ENCODE measurements at places on chromosomes 7 and 10.

DNA sequence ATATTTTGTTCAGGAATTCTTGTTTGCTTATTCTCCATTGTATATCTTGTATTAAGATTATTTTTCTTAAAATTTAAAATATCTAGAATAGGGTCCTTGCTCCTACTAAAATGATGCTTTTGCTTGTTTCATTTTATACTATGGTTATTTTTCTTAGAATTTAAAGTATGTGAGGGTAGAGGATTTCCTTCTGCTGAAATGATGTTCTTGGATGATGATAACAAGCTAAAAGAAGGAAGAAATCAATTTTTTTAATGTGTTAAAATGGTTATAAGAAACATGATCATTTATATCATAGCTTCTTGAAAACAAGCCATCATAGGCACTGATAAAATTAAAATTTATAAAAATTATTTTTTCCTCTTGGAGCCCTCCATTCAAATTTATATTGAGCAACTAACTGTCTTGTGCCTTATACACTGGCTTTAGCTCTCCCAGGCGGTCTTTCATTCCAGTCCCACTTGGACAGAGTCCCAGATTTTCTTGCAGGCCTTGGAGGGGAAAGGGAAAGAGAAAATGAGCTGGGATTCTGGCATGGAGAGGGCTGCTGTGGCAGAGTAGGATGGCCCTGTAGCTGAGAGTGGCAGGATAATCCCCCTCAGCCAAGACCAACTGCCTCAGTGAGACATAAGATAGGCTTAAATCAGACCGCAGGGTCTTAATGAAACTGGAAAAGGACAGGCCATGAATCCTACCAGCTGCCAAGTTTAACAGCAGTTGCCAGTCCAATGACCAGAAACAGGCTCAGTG, 60.2 kb downstream of the DNAJB9 start:
- DNase-seq, result no peak

DNA sequence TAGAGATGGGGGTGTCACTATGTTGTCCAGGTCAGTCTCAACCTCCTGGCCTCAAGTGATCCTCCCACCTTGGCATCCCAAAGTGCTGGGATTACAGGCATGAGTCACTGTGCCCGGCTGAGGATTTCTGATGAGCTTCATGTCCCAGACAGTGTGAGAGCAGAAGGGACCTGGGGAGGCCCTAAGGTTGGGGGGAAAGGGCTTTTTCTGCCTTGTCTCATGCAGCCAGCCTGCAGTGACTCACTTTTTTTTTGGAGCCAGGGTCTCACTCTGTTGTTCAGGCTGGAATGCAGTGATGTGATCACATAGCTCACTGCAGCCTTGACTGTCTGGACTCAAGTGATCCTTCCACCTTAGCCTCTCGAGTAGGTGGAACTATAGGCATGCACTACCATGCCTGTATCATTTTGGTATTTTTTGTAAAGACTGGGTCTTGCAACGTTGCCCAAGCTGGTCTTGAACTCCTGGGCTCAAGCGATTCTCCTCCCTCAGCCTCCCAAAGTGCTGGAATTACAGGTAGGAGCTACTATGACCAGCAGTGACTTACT, 14.6 kb downstream of the COL26A1 start:
- no peak for DNase-seq

DNA sequence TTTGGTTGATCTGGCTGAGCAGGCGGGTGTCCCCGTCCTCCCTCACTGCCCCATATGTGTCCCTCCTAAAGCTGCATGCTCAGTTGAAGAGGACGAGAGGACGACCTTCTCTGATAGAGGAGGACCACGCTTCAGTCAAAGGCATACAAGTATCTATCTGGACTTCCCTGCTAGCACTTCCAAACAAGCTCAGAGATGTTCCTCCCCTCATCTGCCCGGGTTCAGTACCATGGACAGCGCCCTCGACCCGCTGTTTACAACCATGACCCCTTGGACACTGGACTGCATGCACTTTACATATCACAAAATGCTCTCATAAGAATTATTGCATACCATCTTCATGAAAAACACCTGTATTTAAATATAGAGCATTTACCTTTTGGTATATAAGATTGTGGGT, 26.9 kb upstream of the TRIM56 start:
- DNase-seq, result peak; percentile 36

DNA sequence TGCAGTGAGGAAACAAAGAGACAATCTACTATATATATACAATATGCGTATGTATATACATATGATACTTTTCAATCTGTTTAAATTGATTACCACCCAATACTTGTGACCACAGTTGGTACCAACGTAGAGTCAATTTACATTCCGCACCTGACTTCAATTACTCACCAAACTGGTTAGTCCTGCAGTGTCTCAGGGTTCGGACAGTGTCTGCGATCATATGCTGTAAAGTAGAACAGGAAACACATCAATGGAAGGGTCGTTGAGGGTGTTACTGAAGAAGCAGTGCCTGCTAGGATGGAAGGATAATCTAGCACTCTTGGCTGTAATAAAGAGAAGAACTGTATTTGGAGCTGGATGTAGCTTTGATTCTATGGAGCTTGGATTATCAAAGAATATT, 179.7 kb upstream of the CDCA7L start:
- no peak for DNase-seq

DNA sequence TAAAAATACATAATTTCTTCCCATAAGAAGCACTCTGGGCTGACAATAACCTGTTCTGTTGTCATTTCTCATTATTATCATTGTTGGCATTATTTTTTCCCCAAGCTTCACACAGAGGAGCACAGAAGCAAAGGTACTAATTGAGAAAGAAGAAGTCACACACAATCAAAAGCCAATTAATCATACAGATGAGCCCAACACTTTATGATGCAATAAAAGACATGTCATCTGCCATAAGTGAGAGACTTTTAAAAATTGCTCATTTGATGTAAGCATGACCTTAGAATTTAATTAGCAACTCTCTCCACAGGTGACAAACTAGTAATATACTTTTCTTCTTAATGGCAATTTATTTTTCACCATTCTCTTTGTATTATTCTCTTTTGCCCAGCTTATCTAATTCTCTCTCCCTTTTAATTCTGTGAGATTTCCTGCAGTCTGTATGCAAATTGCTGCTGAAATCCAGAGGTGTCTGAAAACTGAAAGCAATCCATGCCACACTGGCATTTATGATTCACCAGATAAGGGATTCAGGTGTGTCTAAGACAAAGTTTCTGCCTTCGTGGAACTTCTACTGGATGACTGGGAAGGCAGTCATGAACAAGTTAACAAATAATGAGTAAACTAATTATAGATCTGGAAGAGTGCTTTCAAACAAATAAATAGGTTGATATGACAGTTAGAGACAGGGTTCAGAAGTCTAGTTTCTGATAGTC, 203.5 kb downstream of the CHCHD3 start:
- DNase-seq, result peak; percentile 40

- DNase-seq, result no peak
These were observed 74.3 kb downstream of the LHPP start for GRCh38 chr10:124535731-124536495.

DNA sequence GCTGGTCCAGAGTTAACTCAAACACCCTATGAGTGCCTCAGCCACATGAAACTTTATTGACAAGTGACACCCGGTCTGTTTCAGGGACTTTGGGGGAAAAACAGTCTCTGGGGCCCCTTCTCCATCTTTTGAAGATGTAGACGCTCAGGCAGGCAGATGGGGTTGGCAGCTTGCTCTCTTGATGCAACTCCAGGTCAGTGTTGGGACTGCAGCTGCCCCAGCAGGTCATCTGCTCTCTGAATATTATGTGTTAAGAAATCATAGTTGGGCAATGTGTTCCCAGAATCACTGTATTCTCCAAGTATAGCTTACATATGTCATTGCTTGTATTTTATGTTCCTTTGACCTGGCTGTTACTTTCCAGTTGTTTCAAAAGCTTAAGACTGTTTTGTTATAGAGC, 544.9 kb upstream of the MGMT start:
- no peak for DNase-seq

All from large intestine (tissue), 12 donors.